ENCODE measurements at places on chromosomes 7 and 10. TPM values are rescaled to one million over a fixed set of nuclear protein-coding genes. Genes with fewer than 3 reads are reported as not detected.

PLXDC2 gene
- total RNA-seq = 30.1 TPM

CALML3 gene
- not detected for total RNA-seq

- DNase-seq = peak; percentile 93
Observed at GRCh38 chr7:42065942-42066341, 171.1 kb downstream of the GLI3 start.

GRCh38 chr10:12349629-12350166, 351 bp downstream of the CAMK1D start:
- DNase-seq = no peak

DNA sequence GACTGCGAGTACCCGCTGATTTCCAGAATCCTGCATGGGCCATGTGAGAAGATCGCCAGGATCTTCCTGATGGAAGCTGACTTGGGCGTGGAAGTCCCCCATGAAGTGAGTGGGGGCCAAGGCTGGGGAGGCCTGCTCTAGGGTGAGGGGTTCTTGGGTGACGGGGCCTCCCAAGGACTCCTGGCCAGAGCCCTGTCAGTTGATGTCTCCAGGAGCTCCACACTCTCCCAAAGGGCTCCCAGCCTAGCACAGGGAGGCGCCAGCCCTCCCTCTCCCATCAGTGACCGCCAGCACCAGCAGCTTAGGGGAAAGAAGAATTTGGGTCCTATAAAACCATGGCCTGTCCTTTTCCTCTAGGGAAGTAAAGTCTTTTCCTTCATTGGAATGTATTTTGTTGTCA, 9.8 kb upstream of the ZNF22 start:
- DNase-seq = no peak
